Esophagus squamous epithelium (tissue), 5 donors: ENCODE measurements at places on chromosomes 11 and 22. TPM values are rescaled to one million over a fixed set of nuclear protein-coding genes. Genes with fewer than 3 reads are reported as not detected.

Gene ACER3
- 9.9 TPM for total RNA-seq

Gene HBB
- total RNA-seq, result 1.6 TPM

Gene CCDC116
- 1.9 TPM for total RNA-seq

Gene RPS19BP1
- total RNA-seq, result 81.7 TPM

Gene TBRG1
- total RNA-seq, result 31.2 TPM

Gene UBQLN3
- not detected for total RNA-seq

Gene ALDH3B2
- 109 TPM for total RNA-seq

Gene PELI3
- 7.8 TPM for total RNA-seq

Gene C22orf39
- total RNA-seq, result 26.8 TPM

Gene GRAMD1B
- total RNA-seq, result 0.61 TPM

Gene TMPRSS6
- total RNA-seq, result under 0.01 TPM

Gene TRIM49
- not detected for total RNA-seq

Gene TMEM191C
- total RNA-seq, result 13.8 TPM
